ENCODE measurements at places on chromosomes 3 and 15.

DNA sequence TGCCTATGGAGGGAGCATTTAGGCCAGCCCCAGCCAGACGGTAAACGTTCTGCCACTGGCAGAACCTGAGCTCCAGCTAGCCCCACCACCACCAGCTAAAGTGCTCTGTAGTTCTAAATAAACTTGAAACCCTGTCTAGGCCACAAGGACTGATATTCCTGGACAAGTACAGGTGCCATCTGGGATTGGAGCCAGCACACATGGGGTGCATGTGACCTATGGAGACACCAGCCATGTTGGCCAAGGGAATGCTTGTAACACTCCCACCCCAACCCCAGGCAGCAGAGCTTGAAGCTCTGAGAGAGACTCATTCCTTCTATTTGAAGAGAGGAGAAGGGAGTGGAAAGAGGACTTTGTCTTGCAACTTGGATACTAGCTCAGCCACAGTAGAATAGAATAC lies 284.5 kb upstream of the DCBLD2 start:
- DNase-seq: no peak

- no peak for DNase-seq
Observed at GRCh38 chr3:49020330-49021212, 1.4 kb upstream of the NDUFAF3 start.

DNA sequence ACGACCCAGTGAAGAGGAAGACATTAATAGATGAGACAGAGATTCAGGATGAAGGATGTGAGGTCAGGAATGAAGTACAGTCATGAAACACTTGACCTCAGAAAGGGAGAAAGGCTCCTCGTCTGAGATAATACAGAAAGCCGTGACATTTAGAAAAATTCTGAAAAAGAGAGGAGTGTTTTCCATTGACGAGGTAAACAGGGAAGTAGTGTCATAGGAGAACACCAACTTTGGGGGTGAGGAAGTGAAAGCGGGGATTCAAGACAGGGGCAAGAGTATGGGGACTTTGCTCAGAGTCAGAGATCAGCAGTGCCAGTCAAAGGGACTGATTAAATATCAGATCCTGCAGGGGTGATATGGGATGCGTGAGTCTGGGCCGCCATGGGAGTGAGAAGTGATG lies 160.9 kb downstream of the PLCL2 start:
- no peak for DNase-seq

DNA sequence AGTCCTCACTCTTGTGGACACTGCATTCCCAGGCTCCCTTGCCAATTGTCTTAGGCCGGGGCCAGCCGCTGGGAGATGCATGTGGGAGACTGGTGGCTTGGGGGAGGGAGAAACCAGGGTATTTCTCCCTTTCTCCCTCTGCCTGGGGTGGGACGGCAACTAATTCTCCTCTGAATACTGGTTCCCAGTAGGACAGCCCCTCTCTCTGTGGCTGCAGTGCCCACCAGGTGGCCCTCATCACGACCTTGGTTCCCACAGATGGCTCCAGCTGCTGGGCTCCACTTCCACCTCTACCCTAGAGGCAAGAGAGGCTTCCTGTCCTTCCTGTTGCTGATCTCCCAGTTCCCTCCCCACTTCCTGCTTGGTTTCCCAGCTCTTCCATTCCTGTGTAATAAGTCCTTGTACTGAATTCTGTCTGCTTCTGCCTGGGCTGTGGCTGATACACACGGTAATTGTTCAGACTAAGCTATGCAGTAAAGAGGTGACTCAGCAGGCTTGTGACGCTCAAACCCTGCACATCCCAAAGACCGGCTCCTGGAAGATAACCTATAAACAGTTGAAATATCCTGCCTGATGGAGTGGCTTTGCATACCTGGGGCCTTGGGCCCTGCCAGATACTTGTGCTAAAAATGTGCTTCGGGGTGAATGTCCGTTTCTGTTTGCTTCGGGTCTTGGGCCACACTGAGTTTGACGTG lies 20.4 kb upstream of the COPG1 start:
- DNase-seq: no peak

- no peak for DNase-seq
Observed at GRCh38 chr3:99236576-99236975, 335.1 kb upstream of the DCBLD2 start.

DNA sequence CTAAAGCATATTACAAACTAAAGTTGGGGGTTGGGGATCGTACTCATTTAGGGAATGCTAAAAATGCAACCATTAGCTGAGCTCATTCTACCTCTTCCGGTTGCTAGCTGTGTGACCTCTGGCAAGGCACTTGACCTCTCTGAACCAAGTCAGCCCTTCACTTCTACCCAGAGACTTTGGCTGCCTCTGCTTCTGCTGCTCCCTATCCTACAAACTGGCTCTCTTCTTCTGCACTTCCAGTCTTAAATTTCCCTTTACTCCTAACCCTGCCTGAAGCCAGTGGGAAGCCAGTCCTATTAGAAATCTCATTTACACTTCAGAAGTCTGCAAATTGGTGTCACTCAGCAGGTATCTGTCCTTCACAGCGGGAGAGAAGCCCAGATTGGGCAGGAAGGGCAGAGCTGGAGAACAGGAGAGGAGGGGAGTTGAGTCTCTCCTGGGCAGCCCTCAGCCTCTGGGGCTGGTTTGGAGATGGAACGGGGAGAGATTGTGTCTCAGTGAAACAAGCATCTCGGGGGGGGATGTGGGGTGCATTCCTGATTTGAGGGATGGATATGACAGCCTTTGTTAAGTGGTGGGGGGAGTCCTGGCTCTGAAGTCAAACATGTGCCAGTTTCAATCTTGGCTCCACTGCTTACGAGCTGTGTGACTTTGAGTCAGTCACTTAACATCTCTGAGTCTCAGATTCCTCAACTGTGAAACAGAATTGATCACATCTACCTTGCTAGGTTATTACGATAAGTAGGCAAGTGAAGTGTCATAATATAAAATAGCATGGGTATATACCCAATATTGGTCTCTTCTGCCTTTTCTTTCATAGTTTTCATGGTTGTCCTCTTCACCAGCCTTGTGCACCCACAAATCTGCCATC lies 7.8 kb upstream of the AEN start:
- DNase-seq: no peak

- DNase-seq: no peak
Observed at GRCh38 chr15:73633991-73634495, 854 bp upstream of the NPTN start.
